Activated CD4-positive, alpha-beta T cell treated with anti-CD3 and anti-CD28 coated beads, Interleukin-2, amount 50 U/mL, for 48 hours (primary cell): ENCODE measurements at places on chromosomes 5 and 9.

DNA sequence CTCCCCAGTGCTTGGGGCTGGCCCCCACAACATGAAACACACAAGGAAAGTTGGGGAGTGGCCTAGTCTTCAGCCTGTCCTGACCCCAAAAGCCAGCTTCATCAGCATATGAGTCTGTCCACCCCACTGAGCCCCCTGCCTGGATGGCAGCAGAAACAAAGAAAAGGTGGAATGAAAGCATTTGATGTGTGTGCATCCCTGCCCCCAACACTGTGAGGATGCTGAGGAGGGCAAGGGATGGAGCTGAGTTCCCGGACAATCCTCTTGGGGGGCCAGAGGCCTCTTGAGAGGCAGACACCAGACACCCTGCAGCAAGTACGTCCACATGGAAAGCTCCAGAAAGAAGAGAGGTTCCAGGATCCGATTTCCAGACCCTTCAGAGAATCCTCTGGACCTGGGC, 113.5 kb upstream of the PPP1R26 start:
- no peak for DNase-seq

- peak; percentile 14 for DNase-seq
Observed at GRCh38 chr9:70113403-70114022, 69.9 kb downstream of the MAMDC2 start.

GRCh38 chr9:99173570-99174504, 47.9 kb downstream of the ALG2 start:
- DNase-seq, result no peak

- DNase-seq, result no peak
Observed at GRCh38 chr9:121667214-121667613, 15.8 kb downstream of the DAB2IP start.

DNA sequence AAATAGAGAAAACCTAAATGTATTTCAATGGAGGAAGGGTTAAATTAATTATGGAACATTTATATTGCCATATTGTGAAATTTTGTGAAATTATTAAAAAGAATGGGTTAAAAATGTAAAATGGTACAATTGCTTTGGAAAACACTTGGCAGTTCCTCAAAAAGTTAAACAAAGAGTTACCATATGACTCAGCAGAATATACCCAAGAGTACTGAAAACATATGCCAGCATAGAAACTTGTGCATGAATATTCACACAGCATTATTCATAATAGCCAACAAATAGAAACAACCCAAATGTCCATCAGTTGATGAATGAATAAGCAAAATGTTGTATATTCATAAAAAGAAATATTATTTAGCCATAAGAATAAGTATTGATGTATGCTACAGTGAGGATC, 181.0 kb upstream of the MAST4 start:
- no peak for DNase-seq
